ENCODE measurements at places on chromosomes 12 and 14.

DNA sequence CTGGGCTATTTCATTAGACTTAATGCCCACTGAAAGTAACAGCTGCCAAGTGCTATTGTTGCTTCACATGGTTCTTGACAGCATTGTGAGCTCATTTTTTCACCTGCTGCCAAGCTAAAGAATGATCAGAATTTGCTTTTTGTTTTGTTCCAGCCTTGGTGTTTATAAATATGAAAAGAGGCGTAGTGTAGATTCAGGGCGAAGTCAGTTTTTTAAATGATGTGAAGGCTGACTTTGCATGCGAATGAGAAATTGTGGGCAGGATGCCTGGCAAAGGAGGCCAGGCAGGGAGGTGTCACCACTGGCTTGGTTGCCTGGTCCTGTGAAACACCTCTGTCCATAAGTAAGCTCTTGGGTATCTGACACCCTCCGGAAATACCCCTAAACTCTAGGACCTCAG is 93.3 kb upstream of the NAP1L1 start:
- no peak for DNase-seq

- DNase-seq, result no peak
These were observed 4.7 kb upstream of the KANSL2 start for GRCh38 chr12:48686615-48687334.

DNA sequence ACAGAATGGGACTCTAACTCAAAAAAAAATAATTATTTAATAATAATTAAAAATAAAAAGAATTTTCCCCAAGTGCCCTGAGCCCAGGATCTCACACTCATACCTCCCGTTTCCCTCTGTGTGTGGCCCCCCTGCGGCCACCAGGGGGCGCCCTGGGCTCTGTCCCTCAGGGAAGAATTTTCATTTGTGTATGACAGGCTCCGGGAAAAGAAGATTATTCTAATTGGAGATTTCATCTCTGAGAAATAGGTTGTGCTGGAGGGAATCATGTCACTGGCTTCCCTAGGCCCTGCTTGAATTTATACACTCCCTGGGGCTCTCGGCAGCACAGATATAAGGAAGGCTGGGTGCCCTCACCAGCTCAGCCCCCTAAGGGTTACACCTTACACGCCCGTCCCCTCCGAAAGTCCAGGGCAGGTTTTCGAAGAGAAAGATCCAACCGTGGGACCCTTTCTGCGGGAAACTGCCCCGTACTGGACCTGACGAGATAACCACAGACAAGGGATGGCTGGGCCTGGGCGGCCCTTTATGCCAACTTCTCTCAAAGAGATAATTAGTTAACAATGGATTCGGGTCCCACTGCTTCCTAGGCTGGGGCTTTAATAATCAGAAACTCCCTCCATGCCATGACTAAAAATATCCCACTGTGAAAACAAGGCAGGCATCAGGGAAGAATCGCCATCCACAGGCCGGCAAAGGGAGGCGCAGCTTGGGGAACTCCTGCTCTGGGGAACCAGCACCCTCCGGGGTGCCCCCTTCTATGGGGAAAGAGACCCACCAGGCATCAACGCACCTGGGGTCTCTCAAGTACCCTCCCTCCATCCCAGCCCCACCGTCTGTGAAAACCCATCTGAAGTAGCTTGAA is 80.7 kb downstream of the KDM2B start:
- peak; percentile 49 for DNase-seq

DNA sequence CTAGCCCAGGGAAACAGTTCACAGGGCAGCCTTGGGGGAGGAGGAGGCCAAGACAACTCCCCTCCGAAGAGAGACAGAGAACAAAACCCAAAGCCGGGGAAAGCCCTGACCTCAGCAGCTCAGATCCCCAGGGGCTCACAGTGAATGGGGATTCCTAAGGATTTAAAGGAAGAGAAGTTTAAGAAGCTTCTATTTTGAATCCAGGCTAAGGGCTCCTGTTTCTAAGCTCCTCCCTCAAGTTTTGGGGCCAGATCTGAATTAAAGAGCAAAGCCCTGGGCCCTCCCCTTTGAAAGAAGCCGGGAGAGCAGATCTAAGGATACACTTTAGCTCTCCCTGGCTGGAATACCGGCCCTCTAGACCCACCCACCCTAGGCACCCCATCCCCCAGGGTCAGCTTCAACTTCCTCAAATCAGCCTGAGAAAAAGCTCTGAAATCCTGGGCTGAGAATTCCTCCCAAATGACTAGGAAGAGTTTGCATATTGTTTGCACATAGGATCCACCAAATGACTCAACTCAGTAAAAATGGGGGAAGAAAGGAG is 3.9 kb downstream of the KDM2B start:
- no peak for DNase-seq

GRCh38 chr12:120922279-120922678 is 18.1 kb upstream of the SPPL3 start:
- no peak for DNase-seq

- peak; percentile 1 for DNase-seq
These were observed 386 bp downstream of the LIN52 start for GRCh38 chr14:74085047-74085637.

GRCh38 chr12:3614806-3615466 is 123.9 kb downstream of the PRMT8 start:
- no peak for DNase-seq

DNA sequence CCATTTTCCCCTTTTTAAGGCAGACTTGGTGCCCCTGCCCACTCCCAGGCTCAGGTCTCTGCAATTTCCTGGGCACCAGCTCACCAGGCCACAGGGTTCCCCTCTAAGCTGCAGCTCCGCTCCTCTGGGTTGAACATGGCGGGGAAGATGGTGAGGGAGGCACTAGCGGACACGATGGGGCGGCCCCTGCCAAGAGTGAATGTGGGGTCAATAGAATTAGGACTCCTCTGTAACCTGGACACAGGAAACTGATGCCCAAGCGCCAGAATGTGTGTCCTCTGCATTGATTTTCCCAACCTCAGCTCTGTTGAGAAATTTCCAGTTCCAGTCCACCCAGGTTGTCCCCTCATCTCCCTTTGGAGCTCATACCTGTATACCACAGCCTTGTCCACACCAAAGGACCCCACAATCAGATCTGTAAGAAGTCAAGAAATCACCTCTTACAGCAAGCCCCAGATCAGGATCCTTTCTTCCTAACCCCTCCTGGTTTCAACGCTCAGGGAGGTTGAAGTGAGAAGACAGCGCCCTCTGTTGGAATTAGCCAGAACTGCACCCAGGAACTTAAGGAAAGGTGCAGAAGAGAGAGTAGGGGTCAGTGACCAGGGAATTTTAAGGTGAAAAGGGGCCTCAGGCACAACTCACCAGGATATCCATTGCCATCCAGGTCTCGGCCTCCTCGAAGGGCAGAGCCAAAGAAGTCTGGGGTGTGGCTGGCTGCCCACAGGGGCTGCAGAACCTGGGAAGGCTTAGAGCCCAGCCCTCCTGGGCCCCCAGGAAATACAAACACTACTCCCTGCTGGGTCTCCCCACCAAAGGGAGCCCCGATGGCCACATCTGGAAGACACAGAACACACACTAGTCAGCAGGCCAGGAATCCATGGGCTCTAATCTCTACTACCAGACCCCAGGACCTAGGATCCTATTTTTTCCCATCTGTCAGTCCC is 14.7 kb downstream of the ITGA5 start:
- peak; percentile 51 for DNase-seq

- DNase-seq, result no peak
These were observed 342.8 kb upstream of the DDHD1 start for GRCh38 chr14:53495846-53496343.

DNA sequence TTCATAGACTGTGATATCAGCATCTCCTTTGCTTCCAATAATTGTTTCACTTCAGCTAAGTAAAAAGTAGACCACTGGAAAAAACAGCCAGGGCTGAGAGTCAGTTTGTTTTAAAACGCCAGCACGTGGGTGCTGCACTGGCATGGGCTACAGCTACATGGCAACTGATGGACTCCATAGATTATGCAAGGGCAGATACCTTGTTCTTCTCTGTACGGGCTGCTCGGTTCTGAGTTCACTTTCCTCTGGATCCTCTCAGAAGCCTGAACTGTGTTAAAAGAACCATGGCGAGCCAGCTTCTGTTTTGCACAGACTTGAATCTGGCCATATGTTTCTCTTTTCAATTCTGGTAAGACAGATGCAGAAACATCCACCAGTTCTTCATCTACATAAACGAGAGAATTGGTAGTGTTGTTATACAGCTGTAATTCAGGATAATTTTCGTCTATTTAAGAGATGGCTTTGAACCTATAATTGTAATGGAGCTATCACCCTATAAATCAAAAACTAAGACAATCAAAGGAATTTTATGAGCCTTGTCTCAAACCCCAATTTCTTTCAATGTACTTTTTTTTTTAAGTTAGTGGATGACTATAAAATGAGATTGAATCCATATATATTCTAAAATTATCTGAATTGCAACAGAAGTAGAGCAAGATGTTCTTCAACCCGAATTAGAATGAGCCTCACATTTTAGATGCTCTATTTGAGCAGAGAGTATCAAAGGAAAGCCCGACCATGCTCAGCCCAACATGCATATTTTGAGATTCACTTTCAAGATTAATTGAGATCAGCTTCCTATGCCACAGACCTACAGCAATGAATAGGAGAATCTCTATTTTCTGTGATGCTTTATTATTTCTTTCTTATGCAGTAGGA is 31.5 kb downstream of the E2F7 start:
- DNase-seq, result no peak

- no peak for DNase-seq
These were observed 24.0 kb upstream of the PKP2 start for GRCh38 chr12:32920506-32921085.

- no peak for DNase-seq
These were observed 10.7 kb downstream of the ERP29 start for GRCh38 chr12:112023759-112024396.

DNA sequence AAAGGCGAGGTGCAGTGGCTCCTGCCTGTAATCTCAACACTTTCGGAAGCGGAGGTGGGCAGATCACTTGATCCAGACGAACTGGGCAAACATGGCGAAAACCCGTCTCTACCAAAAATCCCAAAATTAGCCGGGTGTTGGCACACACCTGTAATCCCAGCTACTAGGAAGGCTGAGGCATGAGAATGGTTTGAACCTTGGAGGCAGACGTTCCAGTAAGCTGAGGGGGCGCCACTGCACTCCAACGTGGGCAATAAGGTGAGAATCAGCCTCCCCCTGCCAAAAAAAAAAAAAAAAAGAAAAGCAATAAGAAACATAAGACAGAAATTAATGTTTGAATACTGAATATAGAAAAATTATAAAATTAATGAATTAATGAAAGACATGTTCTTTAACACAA is 928.7 kb downstream of the LRFN5 start:
- no peak for DNase-seq

DNA sequence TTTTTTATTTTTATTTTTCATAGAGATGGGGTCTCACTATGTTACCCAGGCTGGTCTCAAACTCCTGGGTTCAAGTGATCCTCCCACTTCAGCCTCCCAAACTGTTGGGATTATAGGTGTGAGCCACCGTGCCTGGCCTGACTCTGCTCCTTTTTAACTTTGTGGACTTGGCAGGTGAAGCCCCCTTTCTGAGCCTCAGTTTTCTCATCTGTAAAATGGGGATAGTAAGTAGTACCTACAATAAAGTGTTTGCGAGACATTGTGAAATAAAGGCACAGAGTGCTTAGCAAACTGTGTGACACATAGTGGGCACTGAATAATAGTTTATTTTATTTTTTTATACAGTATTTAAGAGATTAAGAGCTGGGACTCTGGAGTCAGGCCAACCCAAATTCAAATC is 21.1 kb upstream of the MED13L start:
- no peak for DNase-seq

DNA sequence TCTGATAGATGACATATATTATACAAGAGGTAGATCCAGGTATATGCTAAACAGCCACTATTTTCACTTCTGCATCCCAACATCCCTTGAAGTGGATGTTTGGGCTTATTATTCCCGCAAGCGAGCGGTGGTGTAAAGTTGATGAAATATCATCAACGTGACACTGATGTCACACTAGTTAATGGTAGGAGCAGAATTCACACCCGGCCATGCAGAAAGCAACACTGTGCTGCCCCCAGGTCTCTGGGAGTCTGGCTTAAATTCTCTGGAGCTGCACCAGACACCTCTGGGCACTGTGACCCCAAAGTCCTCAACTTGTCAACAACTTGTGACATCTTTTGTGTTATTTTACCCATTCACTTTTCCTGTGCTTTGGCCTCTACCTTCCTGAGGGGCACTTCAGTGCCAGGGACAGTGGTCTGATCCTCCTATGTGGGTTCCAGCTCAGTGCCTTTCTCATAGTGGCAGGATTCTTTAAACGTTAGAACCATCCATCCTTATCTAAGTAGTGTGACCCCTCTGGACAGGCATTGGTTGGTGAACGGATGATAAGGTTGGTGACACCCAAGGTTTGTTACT is 952 bp downstream of the DRAM1 start:
- DNase-seq, result no peak

GRCh38 chr12:110760204-110760609 is 17.5 kb upstream of the PPP1CC start:
- no peak for DNase-seq

- no peak for DNase-seq
These were observed 38.8 kb downstream of the CACNA2D4 start for GRCh38 chr12:1879633-1880032.

DNA sequence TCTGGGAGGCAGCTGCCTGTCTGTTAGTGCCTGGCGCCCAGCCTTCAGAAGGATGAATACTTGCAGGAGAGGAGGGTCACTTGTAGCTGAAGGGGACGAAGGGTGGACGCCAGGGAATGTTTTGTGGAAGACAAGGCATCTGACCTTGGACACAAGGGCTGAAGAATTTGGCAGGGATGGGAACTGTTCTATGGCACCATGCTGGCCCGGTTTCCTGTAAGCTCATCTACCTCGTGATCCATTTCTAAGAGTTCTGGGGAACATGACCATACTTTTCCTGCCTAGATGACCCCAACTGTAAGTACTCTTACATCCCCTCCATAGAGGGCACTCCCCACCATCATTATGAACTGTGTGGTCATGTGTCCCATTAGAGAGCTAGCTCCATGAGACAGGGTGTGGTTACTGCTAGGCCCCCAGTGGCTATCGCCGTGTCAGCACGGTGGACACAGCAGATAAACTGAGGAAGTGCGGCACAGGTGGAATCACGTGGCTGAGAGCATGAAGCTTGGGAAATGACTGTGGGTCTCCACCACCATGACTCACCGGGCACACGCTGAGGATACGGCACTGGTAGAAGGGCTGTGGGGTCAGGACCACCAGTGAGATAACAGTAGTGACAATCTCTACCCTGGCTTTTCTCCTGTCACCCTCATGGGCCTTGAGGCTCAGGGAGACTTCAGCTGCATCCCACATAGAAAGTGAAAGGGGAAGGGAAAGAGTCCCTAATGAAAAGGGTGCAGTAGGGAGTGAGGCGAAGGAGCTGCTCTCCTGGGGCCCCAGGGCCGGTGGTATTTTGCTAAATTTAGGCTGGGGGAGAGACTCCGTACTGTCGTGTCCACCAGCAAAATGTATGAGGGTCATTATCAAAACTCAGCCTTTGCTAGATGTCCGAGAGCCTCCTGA is 252.6 kb downstream of the FOXN3 start:
- DNase-seq, result no peak

Measured in stimulated activated CD8-positive, alpha-beta memory T cell treated with anti-CD3 and anti-CD28 coated beads, Interleukin-4, amount 100 ng/mL, for 1 hour (primary cell).